ENCODE measurements at places on chromosomes 11 and 22.

GRCh38 chr11:97732011-97732632 lies 1288.6 kb upstream of the CNTN5 start:
- no peak for DNase-seq

DNA sequence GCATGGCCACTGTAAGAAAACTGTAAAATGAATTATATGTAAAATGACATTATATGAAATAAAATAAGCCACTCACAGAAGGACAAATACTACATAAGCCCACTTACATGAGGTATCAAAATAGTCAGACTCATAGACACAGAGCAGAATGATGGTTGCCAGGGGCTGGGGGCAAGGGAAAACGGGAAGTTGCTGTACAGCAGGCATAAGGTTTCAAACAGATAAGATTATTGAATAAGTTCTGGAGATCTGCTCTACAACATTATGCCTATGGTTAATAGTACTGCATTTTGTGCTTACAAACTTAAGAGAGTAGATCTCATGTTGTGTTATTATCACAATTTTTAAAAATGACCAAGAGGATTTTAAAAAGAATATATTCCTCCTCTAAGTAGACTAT lies 32.7 kb upstream of the HEPHL1 start:
- DNase-seq, result no peak

DNA sequence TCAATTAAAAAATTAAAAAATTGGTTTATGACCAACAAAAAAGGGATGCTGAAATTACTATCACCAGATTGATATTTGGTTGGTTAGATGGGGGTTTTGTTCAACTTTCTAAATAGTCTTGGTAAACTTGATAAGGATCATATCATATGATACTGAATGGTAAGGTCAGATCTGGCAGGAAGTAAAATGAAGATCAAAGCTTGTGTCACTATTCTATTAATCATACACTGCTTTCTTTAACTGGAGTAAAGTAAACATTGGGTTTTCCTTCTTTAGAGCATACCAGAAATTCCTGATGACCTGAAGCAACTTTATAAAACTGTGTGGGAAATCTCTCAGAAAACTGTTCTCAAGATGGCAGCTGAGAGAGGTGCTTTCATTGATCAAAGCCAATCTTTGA lies 40.2 kb downstream of the RRM1 start:
- DNase-seq, result no peak

GRCh38 chr11:18308242-18308641 lies 13.7 kb downstream of the HPS5 start:
- no peak for DNase-seq

- no peak for DNase-seq
Measured at GRCh38 chr11:77784572-77784971, 36.0 kb downstream of the RSF1 start.

- DNase-seq, result no peak
Measured at GRCh38 chr11:59962107-59962482, 1.7 kb upstream of the OOSP4A start.

All from NCI-H510A treated with DMSO at 0.1 percent for 48 hours (cell line).